Kidney glomerular epithelial cell (primary cell): ENCODE measurements at places on chromosomes 12 and 14.
A peak's percentile ranks its signal among the peaks of the same experiment; 100 is the strongest.

DNA sequence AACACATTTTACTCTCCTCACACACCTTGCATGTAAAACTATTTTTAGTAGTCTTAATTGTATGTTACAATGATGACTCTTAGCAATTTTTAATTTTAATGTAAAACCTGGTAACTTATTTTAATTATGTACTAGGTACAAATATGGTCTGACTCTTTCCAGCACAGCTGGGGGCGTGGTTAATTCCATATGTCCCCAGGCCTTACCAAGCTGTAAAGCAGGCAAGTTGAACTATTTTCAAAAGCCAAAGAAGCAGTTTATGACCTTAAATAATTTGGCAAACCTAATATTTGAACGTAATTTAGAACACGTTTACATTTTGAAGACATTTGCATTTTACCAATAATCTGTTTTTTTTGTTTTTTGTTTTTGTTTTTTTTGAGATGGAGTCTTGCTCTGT lies 9.3 kb upstream of the ACOT6 start:
- no peak for DNase-seq

DNA sequence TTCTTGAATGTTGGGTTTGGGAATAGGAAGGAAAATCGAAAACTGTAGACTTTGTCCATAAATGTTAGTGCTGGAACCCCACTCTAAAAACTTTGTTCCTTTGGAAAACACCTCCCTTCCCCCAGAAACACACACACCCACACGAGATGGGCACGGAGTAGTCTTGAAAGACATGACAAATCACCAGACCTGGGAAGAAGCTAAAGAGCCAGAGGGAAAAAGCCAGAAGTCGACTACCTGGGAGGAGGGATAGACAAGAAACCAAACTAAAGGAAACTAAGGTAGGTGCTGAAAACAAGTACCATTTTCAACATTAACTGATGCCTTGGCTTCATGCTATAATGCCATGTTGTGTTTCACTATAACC lies 925 bp upstream of the NANOG start:
- no peak for DNase-seq

GRCh38 chr14:53399057-53399456 lies 245.9 kb upstream of the DDHD1 start:
- no peak for DNase-seq

DNA sequence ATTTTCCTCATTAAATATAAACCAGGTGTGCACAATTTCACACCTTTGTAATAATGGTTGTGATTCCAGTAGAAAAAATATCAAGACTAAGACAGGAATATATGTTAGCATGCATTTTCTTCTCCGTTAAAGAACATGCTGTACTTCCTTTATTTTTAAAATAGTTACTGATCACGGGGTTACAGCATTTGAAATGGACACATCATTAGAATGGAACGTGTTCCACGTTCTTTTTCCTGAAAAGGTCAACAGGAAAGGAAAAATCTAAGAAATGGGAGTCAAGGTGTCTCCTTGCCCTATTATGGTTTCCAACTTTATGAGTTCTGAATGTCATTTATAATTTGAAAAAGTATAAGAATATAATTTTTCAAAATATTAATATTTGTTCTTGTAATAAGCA lies 1325.7 kb downstream of the SLC16A7 start:
- DNase-seq: no peak

DNA sequence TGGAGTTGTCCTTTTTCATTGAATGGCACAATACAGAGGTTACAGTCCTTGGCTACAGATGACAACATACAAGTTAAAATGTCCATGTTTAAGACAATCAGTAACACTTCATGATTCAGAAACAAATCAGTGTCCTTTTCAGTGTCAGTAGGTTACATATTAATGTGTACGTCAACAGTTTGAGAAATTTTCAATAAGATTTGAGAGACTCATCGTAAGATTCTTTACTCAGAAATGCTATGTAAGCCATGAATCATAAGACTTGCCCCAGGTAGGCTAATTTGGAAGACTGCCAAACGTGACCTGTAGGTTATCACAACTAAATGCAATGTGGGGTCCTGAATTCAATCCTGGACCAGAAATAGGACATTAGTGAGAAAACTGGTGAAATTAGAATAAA lies 3.5 kb downstream of the RDH12 start:
- DNase-seq: no peak

DNA sequence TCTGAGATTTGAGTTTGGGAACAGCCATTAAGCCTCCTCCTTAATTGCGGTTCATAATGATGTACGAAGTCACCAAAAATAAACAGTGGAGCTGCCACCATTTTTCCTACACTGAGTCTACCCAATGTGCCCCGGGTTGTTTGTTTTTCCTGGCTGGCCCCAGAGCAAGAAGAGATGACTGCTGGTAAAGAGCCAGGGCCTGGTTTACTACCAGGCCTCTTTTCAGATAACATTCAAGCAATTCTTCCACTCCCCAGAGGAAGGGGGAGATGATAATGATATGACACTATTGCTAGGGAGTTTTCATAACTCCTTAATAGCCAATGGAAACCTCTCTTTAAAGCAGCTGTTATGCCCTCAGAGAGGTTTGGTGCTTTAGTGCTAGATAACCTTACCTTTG lies 42.3 kb downstream of the BRAP start:
- DNase-seq: no peak

DNA sequence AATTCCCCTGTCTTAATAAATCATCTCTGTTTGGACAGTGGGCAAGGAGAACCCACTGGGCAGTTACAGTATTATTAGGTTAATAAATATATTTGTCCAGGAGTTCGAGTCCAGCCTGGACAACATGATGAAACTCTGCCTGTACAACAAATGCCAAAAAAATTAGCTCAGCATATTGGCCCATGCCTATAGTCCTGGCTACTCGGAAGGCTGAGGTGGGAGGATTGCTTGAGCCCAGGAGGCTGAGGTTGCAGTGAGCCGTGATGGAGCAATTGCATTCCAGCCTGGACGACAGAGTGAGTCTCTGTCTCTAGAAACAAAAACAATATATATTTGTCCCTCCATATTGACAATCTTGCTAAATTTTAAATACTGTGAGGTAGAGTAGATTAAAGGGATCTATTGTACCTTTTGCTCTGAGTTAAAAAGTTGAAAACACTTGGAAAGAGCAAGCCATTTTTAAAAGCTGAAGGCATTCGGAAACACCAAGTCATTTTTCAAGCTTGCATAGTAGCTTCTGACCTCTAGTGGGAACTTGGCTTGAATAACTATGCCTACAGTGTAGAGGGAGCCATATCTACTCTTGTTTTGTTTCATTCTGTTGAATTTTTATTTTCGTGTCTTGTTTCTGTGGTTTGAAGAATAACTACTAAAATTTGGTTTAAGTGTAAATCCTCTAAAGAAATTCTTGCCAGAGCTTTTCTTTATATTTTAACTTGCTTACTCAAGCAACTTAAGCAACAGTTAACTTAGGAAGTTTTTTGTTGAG lies 14.6 kb upstream of the EEA1 start:
- no peak for DNase-seq

GRCh38 chr12:54383041-54383609 lies 1.4 kb downstream of the ZNF385A start:
- peak; percentile 43 for DNase-seq

- DNase-seq: no peak
Measured at GRCh38 chr12:103336940-103337339, 158.8 kb downstream of the C12orf42 start.

DNA sequence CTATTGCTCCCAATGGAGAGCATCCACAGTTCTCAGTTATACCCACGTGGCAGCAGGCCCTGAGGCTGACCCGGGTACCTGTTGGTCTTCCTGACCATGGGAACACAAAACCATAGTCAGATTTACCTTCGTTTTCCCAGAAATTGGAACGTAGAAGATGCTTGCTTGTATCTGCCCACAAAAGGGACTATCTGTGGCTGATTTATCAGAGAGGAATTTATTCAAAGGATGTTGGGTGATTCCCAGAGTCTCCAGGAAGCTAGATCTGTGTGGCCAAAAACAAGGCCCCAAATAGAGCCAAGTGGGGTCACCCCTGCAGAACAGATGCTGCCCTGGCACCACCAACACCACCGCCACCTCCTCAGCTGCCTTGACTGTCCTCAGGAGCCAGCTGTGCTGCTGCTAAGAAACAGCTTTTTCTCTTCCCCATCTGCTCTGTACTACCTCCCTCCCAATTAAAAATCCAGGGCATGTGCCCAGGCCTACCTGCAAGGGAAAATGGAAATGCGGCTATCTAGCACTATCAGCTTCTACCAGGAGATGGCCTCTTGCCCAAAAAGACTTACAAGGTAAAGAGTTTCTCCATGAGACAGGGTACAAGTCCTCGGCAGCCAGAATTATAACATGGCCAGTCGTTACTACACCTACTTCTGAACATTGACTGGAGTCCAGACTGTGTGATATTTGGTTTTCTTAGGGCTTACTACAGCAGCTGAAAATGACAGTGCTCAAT lies 128.6 kb upstream of the PLEKHG7 start:
- peak; percentile 35 for DNase-seq

DNA sequence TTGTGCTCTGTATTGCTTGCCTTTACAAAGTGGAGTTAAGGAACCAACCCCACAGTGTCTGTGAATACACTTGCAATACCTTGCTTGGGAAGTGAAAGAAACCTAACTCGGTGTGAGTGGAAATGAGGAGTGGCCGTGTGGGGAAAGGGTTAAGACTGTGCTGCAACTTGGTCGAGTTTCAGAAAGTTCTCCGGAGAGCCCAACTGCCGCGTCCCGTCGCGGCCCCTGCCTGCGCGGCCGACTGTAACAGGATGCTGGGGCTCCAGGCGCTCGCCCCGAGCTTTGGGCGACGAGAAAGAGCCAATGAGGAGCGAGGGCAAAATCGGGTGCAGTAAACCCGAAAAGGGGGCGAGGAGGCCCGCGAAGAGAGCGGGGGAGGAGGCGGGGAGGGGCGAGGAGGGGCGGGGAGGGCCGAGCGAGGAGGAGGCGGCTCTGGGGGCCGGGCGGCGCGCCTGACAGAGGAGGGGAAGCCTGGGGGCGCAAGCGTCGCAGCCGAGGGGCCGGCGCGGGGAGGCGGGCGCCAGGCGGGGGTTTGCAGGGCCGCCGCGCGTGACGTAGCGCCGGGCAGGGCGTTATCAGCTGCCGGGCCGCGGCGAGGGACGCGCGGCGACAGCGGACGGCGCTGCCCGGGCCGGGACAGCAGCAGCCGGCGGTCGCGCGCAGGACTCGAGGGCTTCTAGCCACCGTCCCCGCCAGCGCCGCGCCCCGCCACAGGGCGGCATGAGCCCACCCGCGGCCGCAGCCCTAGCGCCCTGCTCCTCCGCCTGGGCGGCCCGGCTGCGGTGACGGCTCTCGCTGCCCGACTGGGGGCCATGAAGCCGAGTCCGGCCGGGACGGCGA lies at the start of gene DACT1:
DACT1 (plus strand) TSS at position 572 of the 840 bp plus-strand sequence; CDS start at position 813, 241 bp downstream.
- DNase-seq: peak; percentile 68

DNA sequence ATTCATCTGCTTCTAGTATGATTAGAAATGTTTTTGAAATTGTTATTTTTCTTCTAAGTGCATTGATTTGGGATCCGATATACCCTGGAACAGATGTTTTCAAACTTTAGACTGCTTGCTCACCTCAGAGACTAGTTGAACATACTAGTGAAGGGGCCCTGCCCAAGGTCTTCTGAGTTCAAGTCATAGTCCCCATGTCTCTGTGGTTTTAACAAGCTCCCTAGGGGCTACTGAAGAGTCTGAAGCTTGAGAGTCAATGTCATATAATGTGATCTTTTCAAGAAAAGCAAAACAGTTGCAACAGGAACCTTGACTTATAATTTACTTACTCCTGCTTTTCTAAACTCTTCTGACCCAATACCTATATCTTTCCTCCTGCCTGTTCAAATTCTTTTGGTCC lies 7.5 kb upstream of the UBE2N start:
- DNase-seq: no peak

- DNase-seq: no peak
Measured at GRCh38 chr12:119374635-119375034, 40.1 kb downstream of the CCDC60 start.

GRCh38 chr14:96082420-96083300 lies 43.5 kb downstream of the C14orf132 start:
- no peak for DNase-seq

GRCh38 chr12:92378682-92379479 lies 233.2 kb upstream of the BTG1 start:
- DNase-seq: no peak

- no peak for DNase-seq
Measured at GRCh38 chr12:72025524-72025923, 86.9 kb downstream of the TPH2 start.

DNA sequence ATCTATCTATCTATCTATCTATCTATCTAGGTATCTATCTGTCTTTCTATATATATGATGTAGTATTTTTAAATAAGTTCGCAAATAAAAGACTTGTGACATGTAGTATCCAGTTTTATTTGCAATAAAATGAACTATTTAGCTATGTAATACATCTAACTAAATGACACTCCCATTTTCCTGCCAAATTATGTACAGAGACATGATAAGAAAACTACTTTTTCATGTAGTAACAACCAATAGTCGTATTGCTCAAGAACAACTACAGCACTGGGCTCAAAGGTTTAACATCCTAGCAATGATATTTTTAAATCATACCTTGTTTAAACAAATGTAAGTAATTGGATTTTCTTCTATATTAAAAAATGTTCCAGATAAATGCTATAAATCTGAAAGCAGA lies 55.5 kb upstream of the FLRT2 start:
- DNase-seq: no peak

- no peak for DNase-seq
Measured at GRCh38 chr14:72254202-72254936, 322.1 kb downstream of the RGS6 start.

DNA sequence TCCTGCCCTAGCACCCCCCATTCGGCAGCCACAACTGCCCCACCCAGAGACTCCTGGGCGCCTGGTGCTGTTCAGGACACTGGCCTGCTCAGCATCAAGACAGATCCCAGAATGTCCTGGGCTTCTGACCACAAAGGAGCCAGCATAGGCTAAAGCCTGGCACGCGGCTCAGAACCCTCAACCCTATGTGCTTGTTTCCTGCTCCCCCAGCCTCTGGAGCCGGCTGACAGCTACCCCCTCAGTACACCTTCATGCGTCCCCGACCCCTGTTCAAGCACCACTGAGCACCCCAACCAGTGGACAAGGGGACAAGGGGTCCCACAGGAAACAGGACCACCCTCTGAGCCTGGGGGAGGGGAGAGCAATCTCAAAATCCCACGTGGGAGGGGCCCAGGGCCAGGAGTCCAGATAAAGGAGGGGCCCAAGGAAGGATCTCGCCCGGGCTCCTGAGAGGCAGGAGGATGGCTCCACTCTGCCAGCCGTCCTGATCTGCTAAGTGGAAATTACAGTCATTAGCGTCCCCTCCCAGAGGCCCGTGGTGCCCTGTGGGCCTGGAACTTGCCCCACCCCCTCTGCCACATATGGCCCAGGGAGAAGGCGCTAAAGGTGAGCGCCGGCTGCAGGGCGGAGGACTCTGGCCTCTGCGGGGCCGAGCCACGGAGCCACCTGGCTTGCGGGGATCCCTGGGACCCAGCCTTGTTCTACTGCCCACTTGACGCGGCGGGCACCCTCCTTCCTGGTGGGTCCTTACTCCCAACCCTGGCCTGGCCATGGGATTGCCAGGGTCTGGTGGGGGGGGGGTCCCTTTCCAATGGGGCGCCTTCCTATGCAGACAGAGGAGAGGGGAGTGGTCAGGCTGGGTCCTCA lies 27.2 kb upstream of the GPR132 start:
- peak; percentile 13 for DNase-seq
